ENCODE measurements at places on chromosomes 3 and 15.

DNA sequence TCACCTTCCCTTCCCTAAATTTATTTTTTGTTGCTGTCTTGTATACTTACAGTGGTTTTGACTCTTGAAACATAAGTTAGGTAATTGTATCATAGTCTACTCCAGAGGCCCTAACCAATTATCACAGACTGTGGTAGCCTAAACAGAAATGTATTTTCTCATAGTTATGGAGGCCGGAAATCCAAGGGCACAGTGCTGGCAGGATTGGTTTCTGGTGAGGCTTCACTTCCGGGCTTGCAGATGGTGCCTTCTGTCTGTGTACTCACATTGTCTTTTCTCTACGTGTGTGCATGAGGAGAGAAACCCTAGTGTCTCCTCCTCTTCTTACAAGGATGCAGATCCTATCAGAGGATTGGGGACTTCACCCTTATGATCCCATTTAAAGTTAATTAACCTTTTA is 290.2 kb upstream of the KCNMB2 start:
- no peak for DNase-seq

GRCh38 chr15:70219256-70219895 is 121.7 kb upstream of the TLE3 start:
- peak; percentile 38 for DNase-seq

GRCh38 chr3:115248274-115248673 is 101.2 kb upstream of the ZBTB20 start:
- DNase-seq: no peak

- no peak for DNase-seq
These were observed 1.6 kb downstream of the GAP43 start for GRCh38 chr3:115624901-115625300.

DNA sequence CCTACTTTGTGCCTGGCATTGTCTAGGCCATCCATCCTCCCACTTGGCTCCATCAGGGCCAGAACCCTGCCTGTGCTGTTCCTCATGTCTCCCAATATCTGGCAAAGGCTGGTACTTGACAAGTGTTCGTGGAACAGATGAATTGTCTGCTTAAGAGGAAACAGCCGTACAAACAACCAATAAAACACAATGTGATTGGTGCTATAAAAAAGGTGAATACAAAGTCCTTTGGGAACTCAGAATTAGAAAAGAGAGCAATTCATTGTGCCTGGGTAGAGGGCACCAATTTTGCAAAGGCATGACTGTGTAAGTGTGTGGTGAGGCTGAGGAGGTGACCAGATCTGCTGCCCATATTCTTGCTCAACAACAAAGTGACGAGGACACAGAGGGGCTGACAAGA is 164.5 kb upstream of the PPP2R3A start:
- DNase-seq: no peak

DNA sequence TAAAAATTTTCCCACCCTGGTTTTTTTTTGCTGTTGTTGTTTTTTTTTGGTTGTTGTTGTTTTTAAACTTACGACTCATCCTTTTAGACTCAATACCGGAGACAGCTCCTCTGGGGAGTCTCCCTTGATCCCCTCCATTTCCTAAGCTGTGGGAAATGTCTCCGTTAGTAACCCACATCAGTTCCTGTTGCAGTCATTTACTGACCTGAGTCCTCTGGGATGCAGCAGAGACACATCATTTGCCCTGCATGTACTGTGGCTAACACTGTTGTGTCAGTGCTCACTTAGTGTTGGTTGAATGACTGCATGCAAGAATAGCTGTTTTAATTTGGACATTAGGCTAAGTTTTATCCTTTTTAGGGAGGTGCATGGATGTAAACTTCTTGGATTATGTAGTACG is 83.8 kb downstream of the MBNL1 start:
- DNase-seq: no peak
